ENCODE measurements at places on chromosomes 2 and 18.

DNA sequence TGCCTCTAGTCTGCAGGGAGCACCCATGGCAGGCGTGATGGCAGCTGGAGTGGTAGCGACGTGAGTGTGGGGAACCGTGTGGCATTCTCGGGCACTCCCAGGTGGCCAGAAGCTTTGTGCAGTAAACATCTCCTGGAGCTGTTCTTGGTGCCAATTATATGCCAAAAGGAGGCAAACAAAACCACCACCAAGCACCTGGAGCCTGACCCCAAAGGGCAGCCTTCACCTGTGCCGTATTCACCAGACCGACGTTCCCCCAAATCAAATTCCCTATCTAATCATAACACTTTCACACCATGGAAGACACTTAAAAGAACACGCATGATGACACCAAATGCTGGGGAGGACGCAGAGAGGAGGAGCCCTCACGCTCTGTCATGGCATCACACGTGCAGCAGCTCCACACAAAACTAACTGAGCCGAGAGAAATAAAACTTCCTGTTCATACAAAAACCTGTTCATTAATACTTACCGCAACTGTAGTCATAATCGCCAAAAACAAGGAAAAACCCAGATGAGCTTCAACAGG is 123.6 kb downstream of the EIPR1 start:
- DNase-seq = no peak

DNA sequence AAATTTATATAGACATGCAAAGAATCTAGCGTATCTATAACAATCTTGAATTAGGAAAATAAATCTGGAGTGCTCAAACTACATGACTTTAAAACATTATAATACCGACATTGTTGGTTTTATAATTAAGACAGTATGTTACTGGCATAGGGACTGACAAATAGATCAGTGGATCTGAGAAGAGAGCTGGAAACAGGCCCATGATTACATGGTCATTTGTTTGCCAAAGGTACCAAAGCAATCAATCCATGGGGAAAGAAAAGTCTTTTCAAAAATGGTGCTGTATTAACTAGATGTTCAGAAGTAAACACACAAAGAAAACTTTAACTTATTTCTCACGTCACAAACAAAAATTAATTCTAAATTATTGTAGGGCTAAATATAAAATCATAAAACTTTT is 124.2 kb downstream of the BCL2L11 start:
- no peak for DNase-seq

- DNase-seq = peak; percentile 28
These were observed 91.6 kb upstream of the MGAT4A start for GRCh38 chr2:98822301-98823164.

DNA sequence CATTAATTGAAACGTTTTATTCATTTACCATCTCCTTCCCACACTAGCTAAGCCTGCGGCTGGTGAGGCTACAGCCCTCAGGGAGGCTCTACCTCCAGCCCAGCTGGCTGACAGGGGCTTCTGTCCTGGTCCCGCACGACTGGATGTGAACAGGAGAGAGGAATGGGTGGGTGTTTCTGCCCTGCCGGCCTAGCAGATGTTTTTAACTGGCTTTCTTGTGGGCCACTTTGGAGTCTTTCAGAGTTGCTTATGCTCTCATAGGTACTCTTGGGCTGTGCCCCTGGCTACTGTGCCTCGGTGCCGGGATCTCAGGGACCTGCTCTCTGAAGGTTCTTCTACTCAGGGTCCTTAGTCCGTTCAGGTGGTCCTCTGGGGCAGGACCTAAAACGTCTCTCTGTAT is 184.3 kb upstream of the TWIST2 start:
- DNase-seq = no peak

DNA sequence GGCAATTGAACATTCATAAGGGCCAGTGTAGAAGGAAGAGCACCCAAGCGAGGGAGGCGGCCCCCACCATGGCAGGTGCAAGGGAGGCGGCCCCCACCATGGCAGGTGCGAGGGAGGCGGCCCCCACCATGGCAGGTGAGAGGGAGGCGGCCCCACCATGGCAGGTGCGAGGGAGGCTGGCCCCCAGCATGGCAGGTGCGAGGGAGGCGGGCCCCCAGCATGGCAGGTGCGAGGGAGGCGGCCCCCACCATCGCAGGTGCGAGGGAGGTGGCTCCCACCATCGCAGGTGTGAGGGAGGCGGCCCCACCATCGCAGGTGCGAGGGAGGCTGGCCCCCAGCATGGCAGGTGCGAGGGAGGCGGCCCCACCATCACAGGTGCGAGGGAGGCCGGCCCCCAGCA is 24.7 kb upstream of the GPC1 start:
- DNase-seq = no peak

DNA sequence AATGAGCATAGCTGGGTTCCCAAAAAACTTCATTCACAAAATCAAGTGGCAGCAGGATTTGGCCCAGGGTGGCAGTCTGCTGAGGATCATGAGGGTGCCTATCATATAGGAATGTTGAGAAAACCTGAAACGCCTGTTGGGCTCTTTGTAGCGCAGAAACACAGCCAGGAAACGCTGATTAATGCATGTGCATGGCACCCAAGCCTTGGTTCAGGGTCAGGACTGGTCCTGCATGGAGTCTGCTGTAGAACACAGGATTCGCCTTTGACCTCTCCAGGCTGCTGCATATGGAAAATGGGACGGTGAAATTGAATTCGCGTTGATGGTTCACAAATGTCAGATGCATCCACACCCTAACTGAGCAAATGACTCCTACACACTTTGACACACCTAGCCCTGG is 227.9 kb upstream of the COPS8 start:
- no peak for DNase-seq

DNA sequence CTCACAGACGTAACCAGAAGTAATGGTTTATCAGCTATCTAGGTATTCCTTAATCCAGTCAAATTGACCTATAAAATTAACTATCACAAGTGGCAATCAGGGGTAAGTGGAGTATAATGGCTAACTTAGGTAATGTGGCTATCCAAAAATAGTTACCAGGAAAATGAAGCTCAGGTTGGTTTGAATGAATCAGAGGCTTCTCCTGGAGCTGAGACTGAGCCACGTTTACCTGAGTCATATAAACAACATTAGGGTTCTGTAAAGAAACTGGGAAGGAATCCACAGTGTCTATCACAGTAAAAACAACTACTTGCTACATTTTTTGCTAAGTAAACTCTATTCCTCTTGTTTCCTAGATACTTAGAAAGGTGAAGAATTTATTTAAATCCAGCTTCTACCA is 236.0 kb upstream of the SPHKAP start:
- no peak for DNase-seq

DNA sequence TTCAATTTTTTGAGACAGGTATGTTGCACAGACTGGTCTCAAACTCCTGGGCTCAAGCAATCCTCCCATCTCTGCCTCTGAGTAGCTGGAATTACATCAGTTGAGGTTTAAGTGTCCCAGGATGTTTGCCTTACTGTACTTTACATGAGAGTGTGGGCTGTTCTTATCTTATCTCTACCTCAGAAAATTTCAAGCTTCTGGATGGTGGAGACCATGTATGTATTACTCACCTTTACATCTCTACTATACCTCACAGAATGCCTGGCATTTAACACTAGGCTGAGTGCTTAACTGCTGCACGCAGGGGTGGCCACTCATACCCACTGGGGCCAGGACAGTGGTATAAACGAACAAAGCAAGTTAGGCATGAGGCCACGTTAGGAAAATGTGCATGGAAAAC is 272.0 kb upstream of the RAB12 start:
- no peak for DNase-seq

- DNase-seq = no peak
These were observed 263.5 kb downstream of the HDAC4 start for GRCh38 chr2:239137165-239137897.

- DNase-seq = no peak
These were observed 15.5 kb upstream of the NEURL3 start for GRCh38 chr2:96520697-96521096.

- DNase-seq = no peak
These were observed 106.7 kb downstream of the ACKR3 start for GRCh38 chr2:236676136-236676873.

GRCh38 chr2:27067385-27067784 is 4.1 kb downstream of the OST4 start:
- DNase-seq = no peak

DNA sequence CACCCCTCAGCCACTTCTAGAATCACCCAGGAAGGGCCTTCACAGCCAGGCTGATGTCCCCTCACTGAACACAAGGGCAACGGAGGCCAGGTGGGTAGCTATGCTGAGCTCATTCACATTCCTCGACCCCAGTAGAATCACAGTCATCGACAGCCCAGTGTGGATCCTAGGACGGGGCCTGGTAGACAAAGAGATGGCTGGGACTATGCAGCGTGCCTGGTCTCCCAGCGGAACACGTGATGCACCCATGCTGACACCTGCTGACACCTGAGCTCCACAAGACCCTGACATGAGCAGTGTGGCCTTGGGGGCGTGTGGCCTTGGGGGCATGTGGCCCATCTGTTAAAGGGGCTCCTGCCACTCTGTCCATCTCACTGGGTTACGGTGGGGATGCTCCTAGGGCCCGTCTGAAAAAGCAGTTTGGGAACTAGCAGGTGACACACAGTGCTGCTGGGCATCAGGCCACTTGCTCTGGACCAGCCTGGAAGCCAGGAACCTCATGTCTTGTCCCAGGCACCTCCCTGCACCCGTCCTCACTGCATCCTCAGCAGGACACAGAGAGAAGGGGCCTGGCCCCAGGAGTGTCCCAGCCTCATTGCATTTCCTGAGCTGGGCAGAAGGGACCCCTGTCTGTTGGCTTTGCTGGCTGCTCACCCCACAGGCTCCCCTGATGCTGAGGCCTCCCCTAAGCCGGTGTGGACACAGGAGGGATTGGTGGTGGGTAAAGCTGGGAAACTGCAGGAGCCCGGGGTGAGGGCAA is 9.7 kb downstream of the ECEL1 start:
- DNase-seq = no peak

GRCh38 chr2:113341191-113341869 is 62.6 kb upstream of the PAX8 start:
- no peak for DNase-seq

DNA sequence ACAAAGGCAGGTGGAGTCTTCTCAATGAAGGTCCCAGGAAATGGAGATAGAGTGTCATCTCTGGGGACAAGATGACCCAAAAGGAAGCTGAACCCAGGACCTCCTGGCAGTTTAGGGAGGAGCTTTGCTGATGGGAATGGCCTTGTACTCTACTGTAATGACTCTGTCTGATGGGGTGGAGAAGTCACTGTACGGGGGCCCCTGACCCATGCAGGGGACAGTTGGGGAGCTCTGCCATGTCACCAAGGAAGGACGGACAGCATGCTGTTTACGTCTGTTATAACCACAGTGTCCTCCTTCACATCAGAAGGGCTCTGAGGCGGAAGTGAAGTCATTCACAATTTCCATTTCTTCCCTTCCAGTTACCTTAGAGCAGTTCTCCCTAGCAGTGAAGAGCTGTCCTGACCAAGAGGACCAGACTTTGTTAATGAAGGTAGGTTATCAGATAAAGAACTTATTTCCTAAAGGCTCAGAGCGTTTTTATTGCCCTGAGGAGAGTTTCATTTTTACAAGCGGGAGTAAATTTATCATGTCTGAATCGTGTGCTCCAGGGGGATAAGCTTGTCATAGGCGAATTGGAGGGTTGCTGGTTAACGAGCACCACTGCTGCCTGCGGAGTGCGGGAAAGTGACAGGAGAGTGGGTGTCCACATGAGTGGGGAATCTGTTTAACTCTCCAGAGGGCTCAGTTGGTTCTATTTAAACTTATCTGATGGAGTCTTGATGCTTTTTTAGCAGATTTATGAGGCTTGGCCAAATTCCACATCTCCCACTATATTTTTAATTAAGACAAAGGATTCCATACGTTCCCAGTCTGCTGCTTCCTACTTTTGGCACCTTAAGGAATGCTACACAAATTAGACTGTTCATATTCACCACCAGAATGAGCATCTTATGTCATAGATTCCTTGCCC is 71.6 kb upstream of the BCL2L11 start:
- DNase-seq = no peak

DNA sequence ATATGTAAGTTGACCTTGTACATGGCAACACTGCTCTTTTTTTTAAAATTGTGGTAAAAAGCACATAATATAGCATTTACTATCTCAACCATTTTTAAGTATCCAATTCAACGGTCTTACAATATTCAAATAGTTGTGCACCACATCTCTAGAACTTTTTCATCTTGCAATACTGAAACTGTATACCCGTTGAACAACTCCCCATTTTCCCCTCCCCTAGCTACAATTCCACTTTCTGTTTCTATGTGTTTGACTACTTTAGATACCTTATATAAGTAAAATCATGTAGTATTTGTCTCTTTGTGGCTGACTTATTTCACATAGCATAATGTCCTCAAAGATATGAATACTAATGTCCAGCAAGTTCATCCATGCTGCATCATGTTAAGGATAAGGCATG is 452.1 kb downstream of the TXNL1 start:
- no peak for DNase-seq

- no peak for DNase-seq
These were observed 53.3 kb upstream of the TUBA3E start for GRCh38 chr2:130251535-130251872.

GRCh38 chr18:45024357-45025088 is 343.8 kb downstream of the SETBP1 start:
- DNase-seq = no peak

DNA sequence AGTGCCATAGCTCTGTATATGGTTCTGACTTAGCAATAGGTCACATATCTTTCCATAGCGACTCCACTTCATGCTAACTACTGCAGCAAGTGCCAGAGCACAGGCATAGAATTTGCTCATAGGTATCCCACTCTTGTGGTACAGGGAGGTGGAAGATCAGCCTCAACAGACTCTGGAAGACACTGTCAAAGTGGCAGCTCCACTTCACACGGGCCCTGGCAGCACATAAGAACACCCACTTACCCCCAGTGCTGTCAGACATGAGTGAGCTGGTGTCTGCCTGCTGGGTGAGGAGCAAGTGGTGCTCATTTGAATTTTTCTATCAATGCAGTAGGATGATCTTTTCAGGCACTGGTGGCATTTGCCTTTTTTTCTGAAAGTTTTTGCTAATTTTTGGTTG is 48.6 kb downstream of the BCL2L11 start:
- DNase-seq = no peak

DNA sequence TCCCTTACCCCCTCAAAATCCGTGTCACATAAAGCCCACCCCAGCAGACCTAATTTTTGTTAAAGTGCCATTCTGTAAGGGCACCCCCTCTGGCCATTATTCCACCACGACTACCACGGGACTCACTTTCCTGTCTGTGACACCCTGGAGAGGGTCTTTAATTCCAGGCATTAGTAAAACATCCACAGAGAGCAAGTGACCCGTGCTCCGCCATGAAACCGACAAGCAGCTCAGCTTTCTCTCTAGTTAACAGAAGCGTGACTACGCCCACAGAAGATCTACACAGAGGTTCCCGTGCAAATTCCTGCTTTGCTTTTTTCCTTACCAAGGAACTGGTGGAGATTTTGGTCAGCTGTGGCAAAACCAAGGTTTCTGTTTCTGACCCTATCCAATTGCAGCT is 4.4 kb downstream of the SIGLEC15 start:
- no peak for DNase-seq

GRCh38 chr2:197498235-197498936 is 1.3 kb downstream of the HSPD1 start:
- DNase-seq = no peak

GRCh38 chr2:3392216-3392615 is 12.7 kb downstream of the TRAPPC12 start:
- DNase-seq = no peak

Data from hippocampal formation (tissue), 2 donors.